ENCODE measurements at places on chromosomes 3 and 15. TPM values are rescaled to one million over a fixed set of nuclear protein-coding genes. Genes with fewer than 3 reads are reported as not detected.
A peak's percentile ranks its signal among the peaks of the same experiment; 100 is the strongest.

GRCh38 chr15:31330836-31331235 lies 4.2 kb downstream of the KLF13 start:
- peak; percentile 68 for DNase-seq

The KBTBD8 gene
- total RNA-seq, result 3.6 TPM

- DNase-seq, result no peak
Measured at GRCh38 chr15:80264031-80264430, 12.0 kb upstream of the CTXND1 start.

- no peak for DNase-seq
Measured at GRCh38 chr3:14322001-14322400, 80.4 kb upstream of the SLC6A6 start.

The ENTPD3 gene
- total RNA-seq, result 0.11 TPM

DNA sequence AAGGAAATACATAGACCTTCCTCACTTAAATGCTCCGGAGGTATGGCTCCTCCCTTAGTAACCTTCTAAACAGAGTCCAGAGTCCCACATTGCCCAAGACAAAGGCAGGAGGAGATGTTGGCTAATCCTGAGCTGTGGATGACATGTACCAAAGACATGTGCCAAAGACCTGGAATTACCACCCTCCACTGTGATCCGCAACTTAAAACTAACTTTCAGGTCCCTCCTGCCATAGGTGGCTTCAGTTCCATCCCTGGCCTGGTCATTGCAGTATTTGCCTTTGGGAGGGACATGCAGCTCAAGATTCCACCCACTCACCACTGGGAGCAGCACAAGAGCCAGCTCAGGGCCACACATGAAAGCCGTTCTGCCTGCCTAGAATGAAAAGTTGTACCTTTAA lies 28.0 kb downstream of the MYZAP start:
- no peak for DNase-seq

- peak; percentile 33 for DNase-seq
Measured at GRCh38 chr3:4828279-4829030, 150.8 kb upstream of the BHLHE40 start.

- no peak for DNase-seq
Measured at GRCh38 chr3:133865136-133865855, 30.4 kb downstream of the RAB6B start.

DNA sequence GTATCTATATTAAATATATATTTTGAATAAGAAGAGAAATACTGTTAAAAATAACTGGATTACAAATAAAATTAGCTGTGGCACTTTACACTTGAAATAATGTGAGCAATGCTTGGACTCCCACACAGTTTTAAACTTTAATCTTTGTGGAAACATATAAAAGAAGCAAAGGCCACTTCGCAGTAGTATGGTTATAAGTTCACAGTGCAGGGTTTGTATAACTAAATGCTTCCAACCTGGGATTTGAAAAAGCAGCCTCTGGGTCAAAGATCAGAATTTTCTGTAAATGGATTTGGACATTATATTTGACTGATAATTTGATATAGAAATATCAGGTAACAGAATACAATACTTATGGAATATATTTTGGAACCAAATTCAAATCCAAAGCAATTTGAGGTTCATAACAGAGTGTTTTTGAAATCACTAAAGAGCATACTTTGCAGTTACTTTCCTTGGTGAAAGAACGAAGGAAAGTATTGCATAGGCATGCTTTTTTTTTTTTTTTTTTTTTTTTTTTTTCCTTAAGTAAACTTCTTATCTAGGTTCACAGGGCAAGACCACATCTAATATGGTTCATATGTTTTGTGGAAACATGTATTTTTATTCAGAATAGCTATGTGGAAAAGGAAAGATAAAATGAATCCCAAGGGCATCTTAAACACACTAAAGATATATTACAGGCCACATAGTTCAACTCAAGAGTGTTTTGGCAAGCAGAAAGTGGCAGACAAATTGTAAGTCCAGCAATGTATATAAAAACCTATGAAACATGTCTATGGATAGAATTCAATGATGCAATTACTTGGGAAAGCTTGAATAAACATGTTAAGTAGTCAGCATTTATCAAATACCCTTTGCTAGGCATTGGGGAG lies 47.1 kb upstream of the SGO1 start:
- no peak for DNase-seq

GRCh38 chr3:152511904-152512303 lies 243.2 kb downstream of the MBNL1 start:
- DNase-seq, result no peak

DNA sequence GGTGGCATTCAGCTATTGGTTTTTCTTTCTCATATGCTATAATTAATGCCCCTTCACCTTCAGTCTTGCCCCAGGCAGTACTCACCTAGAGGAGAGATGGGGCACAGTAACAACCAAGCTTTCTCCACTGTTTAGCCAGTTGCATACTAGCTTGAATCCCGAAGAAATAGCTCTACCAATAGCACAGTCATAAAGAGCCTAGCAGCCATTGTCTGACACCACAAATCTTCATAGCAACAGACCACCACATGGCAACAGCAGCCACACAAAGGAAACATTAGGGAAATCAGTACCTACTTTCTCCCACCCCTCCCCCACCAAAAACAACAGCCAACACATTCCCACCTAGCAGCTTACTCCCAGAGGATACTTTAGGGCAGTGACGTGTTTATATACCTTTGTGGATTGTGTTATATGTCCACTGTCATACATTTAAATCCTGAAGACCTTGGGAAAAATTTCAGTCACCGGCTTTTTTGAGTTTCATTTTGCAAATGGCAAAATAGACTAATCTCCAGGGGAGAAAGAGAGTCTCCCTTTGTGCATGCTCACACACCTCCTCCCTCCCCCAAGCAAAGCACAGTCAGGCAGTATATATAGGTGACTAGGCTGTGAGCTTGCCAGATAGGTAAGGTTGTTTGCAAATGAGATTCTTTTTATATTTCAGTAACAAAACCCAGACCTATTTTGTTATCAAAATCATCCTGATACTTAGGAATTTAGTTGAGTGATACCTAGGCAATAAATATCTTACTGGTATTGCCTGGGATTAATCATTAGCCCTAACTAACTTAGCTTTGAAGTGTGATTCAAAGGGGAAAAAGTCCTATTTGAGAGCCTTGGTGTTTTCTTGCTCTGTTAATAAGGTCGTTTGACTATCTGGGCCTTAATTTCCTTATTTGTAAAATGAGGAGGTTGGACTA lies 140.6 kb downstream of the RBPMS2 start:
- no peak for DNase-seq

GRCh38 chr15:33027306-33028035 lies 167.0 kb downstream of the FMN1 start:
- DNase-seq, result no peak

- peak; percentile 15 for DNase-seq
Measured at GRCh38 chr3:121072133-121072532, 164.1 kb downstream of the STXBP5L start.

- no peak for DNase-seq
Measured at GRCh38 chr3:73432023-73432705, 192.6 kb downstream of the PDZRN3 start.

The MESP1 gene
- total RNA-seq, result 8.4 TPM

- no peak for DNase-seq
Measured at GRCh38 chr3:188439080-188439479, 285.1 kb downstream of the LPP start.

GRCh38 chr3:29751647-29752314 lies 470.9 kb downstream of the RBMS3 start:
- DNase-seq, result no peak

The P2RY1 gene
- 11.2 TPM for total RNA-seq

GRCh38 chr3:88632226-88632625 lies 475.2 kb upstream of the EPHA3 start:
- DNase-seq, result no peak

The HACL1 gene
- total RNA-seq, result 14.9 TPM

The NMB gene
- total RNA-seq, result 2.0 TPM

The OR5K2 gene
- total RNA-seq, result not detected

The NPTN gene
- 227 TPM for total RNA-seq

The RAB8B gene
- total RNA-seq, result 8.1 TPM

GRCh38 chr15:84970843-84971242 lies 10.8 kb upstream of the PDE8A start:
- DNase-seq, result no peak

The CHRFAM7A gene
- total RNA-seq, result 2.4 TPM

The GRM7 gene
- total RNA-seq, result not detected

DNA sequence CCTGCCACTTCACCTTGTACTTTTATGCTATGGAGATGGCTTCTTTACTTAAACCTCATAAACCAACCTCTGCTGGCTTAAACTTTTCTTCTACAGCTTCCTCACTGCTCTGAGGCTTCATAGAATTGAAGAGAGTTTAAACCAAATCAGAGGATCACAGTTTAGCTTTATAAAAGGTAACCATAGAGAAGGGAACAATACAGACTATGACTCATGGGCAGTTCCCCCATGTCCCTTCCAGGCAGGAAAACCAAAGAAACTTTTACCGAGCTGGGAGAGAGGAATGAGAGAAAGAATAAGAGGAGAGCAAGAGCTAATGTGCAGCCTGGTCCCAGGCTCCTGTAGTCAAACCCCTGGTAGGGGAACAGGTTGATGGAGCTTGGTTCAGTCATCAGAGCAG lies 53.9 kb upstream of the NEDD4 start:
- DNase-seq, result no peak

GRCh38 chr3:107928084-107928445 lies 162.8 kb downstream of the CD47 start:
- no peak for DNase-seq

DNA sequence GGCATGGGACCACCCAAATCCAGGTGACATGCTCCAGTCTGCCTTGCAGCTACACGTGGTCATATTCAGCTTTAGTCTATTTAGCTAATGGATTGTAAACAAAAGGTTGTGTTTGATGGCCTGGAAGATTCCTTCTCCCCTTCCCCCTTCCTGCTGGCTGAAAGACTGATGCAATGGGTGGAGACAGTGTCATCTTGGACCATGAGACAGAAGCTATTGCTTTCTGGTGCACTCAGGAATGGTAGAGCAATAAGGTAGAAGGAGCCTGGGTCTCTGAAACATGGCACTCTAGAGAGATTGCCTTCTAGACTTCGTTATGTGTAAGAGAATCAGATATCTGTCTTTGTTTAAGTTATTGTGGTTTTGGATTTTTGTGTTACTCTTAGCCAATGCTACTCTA lies 25.7 kb upstream of the PTX3 start:
- no peak for DNase-seq

GRCh38 chr15:66212563-66212921 lies 41.0 kb downstream of the MEGF11 start:
- no peak for DNase-seq

The SPATA12 gene
- total RNA-seq, result not detected

- no peak for DNase-seq
Measured at GRCh38 chr3:143220741-143221140, 101.2 kb downstream of the CHST2 start.
